PC-3 (cell line): ENCODE measurements at places on chromosomes 2 and 18.

DNA sequence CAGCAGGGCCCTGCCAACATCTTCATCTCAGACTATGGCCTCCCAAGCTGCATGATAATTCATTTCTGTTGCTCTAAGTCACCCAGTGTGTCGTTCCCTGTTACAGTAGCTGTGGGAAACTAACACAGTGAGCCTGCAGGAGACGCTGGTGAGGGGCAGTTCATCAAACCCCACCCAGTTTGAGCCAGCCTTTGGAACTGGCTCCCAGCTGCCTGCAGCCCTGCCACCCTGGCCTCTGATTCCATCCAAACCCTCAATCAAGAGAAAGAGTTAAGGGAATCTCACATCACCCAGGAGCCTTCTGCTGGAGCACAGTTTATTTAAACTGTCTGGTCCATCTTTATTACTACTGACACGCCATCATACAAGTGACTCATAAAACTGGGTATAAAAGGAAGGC, 64.9 kb upstream of the ZCCHC2 start:
- DNase-seq = no peak

DNA sequence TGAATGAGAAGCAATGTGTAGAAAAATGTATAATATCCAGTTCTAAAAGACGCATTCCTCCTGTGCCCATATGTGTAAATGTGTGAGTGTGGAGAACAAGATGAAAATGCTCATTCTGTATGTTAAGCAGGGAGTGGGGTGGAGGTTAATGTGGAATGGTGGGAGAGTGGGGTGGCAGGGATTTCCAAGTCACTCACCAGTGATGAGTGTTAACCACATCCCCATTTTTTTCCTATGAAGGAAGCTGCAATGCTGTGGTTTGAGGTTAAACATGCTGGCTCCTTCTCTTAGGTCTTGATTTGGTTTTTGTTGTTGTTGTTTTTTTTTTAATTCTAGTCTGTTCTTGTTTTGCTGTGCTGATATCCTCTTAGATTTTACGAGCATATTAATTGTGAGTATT, 169.4 kb downstream of the NEDD4L start:
- peak; percentile 84 for DNase-seq

- peak; percentile 37 for DNase-seq
These were observed 62.2 kb downstream of the KIAA2012 start for GRCh38 chr2:202135091-202135874.

- no peak for DNase-seq
These were observed 18.2 kb downstream of the LYPD6B start for GRCh38 chr2:149056541-149057255.

DNA sequence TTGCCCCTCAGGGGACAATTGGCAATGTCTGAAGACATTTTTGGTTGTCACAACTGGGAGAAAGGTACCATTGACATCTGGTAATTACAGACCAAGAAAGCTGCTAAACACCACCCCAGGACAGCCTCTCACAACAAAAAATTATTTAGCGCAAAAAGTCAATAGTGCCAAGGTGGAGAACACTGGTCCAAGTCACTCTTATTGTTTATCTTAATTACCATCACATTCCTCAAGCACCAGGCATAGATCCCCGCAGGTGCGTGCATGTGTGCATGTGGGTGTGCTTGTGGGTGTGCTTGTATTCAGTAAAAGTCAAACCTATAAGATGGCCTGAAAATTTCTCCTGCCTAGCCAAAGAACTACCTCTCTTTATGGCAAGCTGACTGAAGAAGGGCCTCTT, 74.9 kb upstream of the WDR75 start:
- no peak for DNase-seq

DNA sequence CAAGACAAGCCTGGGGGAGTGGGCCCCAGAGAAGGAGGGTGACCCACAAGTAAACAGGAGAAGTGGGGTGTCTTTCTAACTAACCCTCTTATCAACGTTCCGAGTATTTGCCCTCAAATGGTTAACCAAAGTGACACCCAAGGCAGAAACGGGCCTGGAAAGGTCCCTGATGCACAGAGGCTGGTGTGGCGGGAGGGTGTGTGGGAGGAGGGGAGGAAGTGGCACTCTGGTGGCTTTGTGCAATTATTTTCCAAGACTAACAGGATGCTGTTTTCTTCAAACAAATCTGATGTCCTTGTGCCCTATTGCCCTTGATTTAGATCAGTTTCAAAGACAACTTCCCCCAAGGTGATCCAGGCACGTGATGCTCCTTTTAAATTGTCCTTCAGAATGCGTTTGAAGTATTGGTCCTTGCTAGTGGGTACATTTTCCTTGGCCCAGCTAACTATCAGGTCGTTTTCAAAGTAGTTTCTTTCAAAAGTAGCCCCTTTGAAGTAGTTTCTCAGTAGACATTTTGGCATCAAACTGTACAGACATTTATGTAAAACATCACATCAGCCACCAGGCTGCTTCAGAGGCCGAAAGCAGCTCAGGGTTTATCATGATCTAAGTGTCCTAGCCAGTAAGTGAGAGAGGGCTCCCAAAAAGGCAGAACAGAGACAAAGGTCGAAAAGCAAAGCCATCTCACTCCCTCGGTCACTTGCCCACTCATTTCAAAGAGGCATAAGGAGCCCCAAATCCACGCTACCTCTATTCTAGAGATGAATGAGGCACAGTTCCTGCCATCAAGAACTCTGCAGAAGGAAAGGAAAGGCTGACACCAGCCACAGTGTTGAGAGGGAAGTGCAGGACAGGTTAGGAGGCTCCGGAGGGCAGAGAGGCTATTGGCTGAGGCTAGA, 371.1 kb upstream of the ID2 start:
- no peak for DNase-seq

- peak; percentile 67 for DNase-seq
These were observed 4.6 kb downstream of the B3GNT7 start for GRCh38 chr2:231399853-231400680.

- DNase-seq = peak; percentile 80
These were observed 20.6 kb downstream of the KCMF1 start for GRCh38 chr2:84991404-84992160.

DNA sequence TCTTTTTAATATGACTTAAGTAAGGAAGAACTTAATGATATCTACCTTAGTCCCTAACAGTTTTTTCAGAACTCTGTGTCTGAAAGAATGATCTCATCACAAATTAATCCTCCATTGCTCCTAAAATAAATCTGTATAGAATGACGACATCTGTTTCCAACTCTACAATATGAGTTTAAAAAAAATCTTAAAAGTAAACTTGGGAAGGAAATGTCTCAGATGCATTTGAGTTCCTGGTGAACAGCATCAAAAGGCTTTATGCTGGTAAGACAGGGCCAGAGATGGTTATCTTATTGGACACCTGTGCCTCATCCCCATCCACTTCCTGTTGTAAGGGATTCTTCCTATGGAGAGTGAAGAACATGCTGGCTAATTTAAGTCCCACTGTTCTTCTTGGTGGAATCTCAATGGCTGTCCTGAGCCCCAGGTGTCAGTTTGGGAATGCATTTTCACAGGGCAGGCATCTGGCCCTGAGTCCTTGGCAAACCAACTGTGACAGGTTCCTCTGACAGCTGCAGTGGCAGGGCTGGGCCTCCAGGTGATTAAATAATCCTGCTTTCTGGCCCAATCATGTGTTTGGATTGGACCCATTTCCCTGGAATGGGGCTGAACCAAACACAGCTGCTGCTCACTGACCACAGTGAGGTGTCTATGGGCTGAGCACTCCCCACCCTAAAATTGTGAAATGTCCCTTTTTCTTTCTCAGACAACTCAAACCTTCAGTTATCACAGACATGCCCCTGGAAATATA, 12.9 kb upstream of the NCKAP5 start:
- peak; percentile 18 for DNase-seq

GRCh38 chr2:106195981-106196380, 1.9 kb upstream of the UXS1 start:
- DNase-seq = no peak

DNA sequence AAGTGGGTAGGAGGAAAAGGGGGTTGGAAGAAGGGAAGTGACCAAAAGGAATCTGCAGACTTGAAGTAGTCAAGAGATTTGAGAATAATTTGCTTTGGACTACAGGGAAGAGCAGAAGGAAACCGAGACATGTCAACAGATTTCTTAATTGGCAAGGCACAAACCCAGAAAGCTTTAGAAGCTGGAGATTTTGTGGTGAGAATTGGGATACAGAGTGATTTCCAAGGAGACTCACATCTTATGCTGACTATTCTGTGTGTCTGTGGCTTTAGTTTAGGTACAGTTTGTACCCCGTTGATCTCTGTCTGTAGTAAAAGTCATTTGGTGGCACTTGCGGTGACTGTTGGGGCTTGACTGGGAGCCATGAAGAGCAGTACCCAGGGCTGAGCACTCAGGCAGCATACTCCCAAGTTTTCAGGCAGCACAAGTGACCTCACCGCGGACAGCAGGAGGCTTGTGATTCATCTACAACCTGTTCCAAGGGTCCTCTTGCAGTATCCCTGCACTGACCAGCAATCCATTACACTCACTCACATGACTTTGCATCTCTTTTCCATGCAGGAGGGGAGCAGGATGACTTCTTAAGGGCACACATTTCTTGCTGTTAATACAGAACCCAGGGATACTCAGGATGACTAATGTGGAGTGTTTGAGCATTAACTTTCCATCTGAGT, 97.1 kb upstream of the TNP1 start:
- DNase-seq = no peak

GRCh38 chr18:48342125-48342524, 67.1 kb downstream of the ZBTB7C start:
- no peak for DNase-seq

DNA sequence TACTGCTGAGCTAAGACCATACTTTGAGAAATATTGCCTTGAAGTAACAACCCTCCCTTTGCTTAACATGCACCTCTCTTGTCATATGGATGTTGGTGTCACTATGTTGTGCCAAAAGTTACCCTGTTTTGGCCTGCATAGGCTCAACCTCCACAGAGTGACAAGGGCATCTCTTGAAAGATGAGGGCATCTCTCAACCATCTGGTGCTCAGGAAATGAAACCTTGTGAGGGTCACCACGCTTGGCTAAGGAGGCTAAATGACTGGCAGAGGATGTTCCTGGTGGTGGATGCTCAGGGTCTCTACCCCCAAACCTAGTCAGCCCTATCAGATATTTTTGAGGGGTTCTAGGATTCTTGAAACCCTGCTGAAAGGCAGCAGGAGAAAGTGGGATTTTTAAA, 2.3 kb downstream of the LHCGR start:
- DNase-seq = no peak

DNA sequence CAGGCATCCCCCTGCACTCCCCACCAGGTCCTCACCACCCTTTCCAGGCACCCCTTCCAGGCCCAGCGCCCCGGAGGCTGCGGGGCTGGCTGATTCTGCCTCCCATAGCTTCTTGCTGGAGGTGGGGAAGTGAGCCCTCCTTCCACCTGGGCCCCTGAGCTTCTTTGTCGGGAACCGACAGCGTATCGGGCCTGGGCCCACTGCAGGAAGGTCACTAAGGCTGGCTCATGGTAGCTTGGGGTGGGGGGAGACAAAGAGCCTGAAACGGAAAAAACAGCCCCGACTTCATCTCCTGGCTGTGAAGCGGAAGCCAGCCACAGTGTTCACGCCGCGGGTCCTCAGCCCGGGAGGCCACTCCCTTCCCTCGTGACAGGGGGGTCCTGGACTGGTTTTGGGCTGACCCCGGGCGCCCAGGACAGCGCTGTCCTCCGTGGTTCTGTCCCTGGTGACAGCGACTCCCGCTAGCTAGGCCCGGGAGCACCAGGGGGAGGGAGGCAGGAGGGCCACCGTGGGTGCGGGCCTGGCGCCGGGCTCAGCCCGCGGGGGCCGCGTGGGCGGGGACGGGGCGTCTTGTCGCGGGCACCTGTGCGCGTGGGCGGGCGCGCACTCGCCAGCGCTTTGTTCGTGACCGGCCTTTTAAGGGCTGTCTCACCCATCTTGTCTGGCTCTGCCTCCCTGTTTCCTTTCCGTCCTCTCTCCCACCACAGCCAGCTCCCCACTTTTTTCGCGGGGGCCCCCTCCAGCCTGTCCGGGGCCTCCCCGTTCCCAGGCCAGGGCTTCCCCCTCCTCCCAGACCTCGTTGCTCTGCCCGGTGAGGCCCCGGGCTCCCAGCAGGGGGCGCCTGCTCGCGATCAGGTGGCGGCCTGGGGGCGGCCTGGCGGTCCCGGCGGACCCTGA, 64.9 kb downstream of the DNMT3A start:
- no peak for DNase-seq

DNA sequence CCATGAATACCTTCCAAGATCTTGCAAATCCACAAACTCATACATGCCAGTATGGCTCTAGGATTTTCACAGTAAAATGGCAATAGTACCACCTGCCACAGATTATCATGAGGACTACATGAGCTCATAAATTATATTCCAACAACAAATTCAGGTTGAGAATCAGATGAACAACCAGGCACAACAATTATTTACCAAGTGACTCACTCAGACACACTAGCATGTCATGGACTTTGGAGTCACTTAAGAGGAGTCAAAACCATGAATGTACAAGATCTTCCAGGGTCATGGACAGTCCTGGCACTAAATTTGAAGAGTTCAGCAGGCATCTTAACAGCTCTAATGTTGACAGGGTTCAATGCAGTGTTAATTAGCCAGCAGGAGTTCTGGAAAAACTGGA, 34.4 kb upstream of the BZW1 start:
- peak; percentile 83 for DNase-seq

- no peak for DNase-seq
These were observed 331.3 kb downstream of the EIPR1 start for GRCh38 chr2:3046170-3046865.

DNA sequence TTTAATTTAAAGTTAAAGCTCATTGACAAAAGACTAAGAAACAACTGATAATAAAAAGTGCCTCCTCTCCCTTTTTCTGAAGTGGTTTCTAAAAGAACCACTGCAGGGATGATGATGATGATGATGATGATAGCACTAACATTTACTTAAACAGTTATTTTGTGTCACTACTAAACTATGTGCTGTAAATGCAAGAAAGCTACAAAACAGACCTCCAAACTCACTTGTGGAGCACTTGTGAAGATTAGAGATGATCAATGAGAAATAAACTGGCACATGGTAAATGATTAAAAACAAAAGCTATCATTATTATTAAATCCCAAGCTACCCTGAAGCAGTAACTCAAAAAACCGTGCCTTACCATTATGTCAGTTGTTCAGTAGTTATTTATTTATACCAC, 88.7 kb downstream of the SLC8A1 start:
- no peak for DNase-seq

GRCh38 chr2:181235683-181236459, 221.3 kb upstream of the ITGA4 start:
- DNase-seq = no peak

DNA sequence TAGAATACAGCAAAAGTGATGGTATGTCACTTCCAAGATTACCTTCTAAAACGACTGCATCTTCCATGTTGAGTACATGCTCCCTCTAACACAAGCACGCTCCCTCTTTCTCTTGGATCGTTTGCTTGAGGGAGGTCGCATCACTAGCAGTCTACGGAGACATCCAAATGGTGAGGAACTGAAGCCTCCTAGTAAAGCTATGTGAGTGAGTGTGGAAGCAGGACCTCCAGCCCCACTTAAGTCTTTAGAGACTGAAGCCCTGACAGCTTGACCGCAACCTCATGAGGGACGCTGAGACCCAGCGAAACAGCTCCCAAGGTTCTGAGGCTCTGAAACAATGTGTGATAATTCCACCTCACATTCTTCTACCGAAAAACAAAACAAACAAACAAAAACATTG, 486.7 kb upstream of the GCFC2 start:
- no peak for DNase-seq
